ENCODE measurements at places on chromosomes 5 and 9.

DNA sequence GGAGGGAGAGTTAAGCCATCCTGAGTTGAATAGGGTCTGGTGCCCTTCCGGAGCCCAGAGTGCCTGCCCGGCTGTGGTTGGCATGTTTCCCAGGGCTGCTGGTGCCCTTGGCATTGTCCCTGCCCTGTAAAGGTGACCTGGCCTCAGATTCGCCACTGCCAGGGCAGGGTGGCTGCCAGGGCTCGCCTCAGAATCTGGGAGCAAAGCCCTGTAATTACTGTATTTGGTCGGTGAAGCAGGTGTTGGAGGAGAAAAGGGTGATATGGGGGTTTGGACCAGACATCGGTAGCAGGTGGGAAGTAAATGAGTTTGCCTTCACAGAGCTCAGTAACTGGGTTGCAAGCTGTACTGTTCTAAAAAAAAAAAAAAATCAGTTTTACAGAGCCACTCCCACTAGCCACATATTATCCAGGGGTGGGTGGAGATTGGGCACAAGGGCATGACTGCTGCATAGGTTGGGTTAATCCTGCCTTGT lies 47.6 kb downstream of the RGS3 start:
- DNase-seq, result no peak

DNA sequence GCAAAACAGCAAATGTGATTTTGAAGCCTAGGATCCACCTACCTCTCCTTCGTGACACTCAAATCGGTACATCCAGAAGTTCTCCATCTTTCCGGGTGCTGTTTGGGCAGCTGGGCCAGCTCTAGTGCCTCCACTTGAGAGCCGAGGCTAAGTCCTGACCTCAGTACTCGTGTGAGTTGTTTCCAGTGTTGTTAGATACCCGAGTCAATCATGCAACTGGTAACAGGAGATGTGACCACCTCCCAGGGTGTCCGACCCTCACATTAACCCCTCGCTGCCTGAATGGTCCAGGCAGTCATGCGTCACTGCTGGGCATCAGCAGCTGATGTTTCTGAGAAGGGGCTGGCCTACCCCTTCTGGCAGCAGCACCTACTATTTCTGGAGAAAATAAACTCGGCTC lies 170.3 kb downstream of the ENTREP1 start:
- DNase-seq, result no peak

DNA sequence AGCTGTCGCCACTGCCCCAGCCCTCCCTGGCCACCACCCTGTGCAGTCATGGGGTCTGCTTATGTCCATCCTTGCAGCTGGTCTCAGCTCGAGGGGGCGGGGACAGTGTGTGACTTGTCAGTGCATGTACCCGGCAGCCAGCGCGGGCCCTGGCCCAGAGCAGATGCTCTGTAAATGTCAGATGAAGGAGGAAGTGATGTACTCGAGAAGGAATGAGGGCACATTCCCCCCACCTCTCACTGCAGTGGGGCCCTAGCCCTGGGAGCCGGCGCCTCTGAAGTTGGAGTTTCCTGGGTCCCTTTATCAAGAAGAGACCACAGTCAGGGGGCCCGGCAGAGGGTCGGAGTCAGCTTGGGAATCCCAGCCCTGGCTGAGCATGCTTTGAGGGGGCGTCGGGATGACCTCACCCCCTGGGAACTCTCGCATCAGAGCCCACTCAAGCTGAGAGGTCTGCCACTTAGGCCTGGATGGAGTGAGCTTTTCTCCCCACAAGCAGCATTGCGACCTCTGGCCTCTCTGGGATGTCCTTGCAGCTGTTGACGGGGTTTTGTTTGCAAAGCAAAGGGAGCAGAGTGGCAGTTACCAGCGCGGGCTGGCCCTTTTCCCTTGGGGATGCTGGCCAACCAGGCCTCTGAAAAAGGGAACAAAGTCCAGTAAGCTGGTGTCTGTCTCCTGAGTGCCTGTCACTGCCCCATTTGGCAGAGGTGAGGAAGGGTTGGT lies 19.0 kb downstream of the NEURL1B start:
- no peak for DNase-seq

GRCh38 chr9:132078699-132079356 lies 839 bp downstream of the MED27 start:
- no peak for DNase-seq

DNA sequence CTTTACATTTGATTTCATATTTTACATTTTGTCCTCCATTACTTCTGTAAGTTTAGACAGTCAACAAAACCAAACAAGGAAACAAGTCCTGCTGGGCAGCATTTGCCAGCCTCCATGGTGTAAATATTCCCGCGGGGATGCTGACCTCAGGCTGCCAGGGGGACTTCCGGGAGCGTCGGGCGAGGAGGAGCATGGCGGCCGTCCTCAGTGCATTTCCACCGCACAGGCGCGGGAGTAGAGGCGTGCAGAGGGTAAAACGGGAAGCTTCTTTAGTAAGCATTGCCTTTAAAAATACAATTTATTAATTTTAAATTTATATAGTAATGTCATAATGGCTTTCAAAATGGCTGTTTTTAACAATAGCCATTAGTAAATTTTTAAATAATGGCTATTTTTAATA lies 385.3 kb upstream of the IRX4 start:
- no peak for DNase-seq

- DNase-seq, result no peak
These were observed 320.0 kb downstream of the DNAH5 start for GRCh38 chr5:13624283-13625074.

- DNase-seq, result no peak
These were observed 262.5 kb upstream of the CHD1 start for GRCh38 chr5:99191206-99191745.

GRCh38 chr9:16121601-16122286 lies 568.9 kb downstream of the CCDC171 start:
- no peak for DNase-seq

DNA sequence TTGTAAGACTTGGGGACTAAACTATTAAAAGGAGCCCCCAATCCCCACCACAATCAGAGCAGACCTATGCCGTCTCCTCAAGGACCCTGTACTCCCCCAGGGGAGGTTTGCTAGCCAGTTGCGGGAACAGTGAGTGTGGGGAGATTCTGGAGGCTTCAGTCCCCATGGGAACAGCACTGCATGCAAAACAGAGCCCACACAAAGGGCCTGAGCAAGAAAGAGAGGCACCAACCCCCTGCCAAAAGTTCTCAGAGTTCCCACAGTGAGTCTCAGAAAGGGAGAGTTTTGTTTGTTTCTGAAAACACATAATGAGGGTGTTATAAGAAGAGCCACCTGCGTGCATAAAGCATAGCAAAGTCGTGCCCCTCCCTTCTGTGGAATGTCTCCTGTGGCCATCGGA lies 56.6 kb downstream of the CFAP90 start:
- no peak for DNase-seq
